ENCODE measurements at places on chromosomes 7 and 10.

DNA sequence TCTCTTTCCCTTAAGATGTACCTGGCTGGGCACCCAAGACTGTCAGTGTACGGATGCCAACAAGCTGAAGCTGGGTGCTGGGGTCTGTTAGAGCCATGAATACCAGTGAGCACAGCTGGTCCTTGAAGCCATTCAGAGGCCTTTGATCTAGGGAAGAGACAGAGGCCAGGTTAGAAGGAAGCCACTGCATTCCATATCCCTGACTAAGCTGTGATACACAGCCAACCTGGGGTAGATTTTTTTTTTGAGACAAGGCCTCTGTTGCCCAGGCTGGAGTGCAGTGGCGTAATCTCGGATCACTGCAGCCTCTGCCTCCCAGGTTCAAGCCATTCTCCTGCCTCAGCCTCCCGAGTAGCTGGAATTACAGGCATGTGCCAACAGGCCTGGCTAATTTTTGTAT is 20.8 kb downstream of the ZDHHC16 start:
- no peak for DNase-seq

- DNase-seq, result no peak
Observed at GRCh38 chr10:18861382-18861781, 187.2 kb upstream of the MALRD1 start.

DNA sequence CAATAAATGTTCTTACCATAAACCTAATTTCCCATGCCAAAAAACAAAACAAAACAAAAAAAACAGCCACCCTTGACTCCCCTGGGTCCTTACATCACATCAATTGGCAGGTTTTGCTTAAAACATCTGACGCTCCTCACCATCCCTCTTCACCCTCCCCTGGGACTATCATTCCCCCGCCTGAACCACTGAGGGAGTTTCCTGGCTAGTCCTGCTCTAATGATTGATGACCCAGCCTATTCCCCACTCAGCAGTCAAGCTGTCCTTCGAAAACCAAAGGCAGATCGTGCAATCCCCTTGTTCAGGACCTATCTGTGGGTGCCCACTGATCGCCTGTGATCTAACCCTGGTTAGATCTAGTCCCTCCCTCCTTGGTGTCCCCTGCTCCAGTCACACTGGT is 11.2 kb upstream of the FRMPD2 start:
- no peak for DNase-seq

DNA sequence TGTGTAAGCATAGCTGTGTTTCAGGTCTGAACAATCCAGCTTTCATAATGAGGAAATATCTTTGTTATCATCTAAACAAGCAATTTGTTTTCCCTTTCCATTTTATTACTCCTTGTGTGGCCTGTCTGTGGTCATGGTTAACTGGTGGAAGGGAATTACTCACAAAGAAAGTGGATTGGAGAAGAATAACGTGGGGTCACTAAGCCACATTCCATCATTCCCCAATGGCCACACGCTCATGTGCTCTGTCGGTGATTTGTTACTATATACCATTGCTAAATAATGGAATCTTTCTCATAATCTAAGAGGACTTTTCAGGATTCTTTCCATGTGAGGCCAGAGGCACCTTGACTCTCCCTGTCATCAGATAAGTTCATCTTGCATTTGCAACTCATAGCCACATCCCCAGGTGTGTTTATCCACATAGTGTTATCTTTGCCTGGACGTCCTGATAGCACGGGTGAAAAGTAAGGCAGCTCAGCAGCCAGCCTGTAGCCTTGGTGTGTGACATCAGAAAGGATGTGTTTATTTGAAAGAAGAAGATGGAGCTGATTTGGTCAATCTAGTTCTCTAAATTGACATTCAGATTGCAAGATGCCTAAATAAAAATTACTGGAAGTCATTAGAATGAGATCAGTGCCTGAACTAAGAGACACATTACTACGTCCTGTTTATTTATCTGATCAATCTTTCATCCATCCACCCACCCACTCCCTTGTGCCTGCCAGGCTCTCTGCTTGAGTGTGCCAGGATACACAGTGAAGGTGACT is 128.9 kb downstream of the CELF2 start:
- no peak for DNase-seq

DNA sequence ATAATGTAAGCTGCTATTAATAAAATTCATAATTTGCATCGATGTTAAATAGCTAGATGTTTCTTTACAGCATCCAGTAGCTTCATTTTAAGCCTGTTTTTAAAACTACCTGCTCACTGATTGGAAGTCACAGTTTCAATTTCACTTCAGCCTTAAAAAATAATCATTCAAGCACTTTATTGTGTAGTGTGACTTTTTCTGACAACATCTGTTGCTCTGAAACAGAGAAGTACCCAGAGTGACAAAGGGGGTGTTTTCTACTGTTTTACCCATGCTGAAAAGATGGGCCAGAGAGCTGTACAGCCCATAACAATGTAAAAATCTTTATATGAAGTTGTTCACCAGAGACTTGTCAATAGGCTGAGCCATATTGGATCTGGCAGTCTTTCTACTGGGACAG is 437.2 kb downstream of the MDFIC start:
- no peak for DNase-seq

- DNase-seq, result no peak
Observed at GRCh38 chr7:87057210-87057609, 2.2 kb downstream of the ELAPOR2 start.

DNA sequence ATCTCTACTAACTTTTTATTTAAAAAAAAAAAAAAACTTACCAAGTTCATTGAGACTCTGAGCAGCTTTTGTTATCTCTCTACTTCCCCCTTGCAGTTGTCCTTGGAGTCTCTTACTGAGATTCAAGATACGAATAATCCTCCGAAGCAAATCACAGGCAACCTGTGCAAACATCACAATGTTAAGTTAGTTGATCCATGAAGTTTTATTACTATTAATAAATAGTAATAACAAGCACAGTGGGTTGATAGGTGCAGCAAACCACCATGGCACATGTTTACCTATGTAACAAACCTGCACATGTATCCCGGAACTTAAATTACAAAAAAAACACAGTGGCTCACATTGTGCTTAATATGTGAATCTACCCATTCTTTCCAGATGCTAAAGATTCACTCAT is 36.5 kb downstream of the COG5 start:
- DNase-seq, result no peak

- DNase-seq, result no peak
Observed at GRCh38 chr10:43045631-43046287, 31.1 kb upstream of the RET start.

DNA sequence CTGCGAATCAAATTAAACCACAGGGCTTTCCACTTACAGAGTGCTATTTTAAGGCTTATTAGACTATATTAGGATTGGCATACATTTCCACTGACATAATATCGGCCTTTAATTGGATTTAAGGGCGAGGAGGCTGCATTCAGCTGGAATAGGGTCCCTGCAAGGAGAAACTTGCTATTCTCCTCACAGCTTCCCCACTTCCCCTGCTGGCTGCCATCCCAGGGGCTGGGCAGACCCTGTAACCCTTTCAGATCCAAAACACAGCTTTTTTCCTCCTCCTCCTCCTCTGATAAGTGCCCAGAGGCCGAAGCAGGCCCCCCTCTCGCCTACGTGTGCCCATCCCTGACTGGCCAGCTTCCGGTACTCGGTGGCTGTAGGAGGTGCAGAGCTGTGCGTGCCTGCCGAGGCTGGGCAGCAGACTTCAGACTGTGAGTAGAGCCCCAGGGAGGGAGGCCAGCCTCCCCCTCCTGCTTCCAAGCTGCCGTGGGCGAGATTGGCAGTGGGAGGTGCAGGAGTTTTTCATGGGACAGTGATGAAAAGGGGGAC is 224.2 kb downstream of the PLXNA4 start:
- no peak for DNase-seq

- no peak for DNase-seq
Observed at GRCh38 chr7:123998921-123999320, 33.9 kb downstream of the TMEM229A start.

- no peak for DNase-seq
Observed at GRCh38 chr7:68807666-68808065, 790.6 kb upstream of the AUTS2 start.

- DNase-seq, result no peak
Observed at GRCh38 chr10:90352288-90352687, 505.6 kb downstream of the HTR7 start.

DNA sequence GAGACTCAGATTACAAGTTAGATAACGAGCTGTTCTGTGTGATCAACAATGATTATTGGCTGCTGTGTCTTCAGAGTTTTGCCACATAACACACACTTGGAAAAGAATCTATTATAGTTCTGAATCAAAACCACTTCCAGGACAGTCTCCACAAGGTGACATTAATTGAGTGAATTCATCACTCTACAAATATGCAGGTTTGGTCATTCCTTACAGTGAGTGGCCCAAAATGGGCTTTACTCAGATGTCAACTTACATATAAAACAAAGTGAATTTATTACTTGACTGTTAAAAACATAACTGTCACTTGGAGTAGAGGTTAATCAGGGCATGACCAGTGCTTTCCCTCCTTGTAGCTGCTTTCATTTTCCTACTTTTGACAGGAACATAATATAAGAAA is 984.3 kb downstream of the REEP3 start:
- no peak for DNase-seq

- no peak for DNase-seq
Observed at GRCh38 chr10:77190291-77190690, 447.3 kb downstream of the KCNMA1 start.

DNA sequence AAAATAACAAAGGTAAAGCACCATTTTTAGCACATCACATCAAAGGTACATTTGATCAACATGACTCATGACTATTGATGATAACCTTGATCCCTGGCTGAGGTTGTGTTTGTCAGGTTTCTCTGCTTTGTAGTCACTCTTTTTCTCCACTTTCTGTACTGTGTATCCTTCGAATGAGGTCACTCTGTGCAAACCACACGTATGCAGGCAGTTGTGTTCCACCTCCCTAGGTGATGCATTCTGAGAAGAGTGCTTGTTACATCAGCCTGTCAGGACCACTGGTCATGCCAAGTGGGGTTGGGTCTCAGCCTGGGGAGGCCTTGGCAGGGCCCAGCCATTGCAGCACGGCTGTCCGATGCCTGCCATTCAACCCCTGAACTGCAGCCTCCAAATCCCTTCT is 62.8 kb upstream of the GJD4 start:
- DNase-seq, result no peak

- DNase-seq, result no peak
Observed at GRCh38 chr10:76190634-76191270, 759.3 kb downstream of the LRMDA start.

DNA sequence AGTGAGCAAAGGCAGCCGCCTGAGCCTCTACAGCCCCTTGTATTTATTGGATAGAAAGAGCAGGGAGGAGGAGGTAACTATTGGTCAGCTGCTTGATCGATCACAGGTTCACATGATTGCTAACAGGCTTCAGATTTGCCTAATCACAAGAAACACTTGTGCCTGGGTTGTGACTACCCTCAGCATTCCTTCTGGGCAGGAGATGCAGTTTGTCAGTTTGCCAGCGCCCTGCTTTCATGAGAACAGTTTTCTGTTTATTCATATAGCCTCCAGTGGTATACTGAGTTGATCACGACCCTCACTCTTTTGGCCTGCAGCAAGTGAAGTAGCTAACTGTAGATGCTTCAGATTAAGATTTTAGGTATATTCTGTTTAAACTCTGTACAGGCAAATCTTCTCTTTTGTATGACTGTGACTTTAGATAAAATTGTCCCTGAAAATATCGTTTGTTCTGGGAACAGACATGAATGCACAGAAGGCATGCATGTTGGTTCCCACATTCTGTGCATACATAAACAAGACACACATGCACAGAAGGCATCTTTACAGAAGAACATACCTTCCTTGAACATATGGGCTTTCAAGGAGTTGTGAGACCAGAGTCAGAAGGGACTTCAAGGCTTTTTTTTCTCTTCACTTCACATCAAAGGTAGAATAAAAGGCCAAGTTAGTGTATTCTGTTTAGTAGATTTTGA is 422.4 kb upstream of the STEAP1 start:
- no peak for DNase-seq

GRCh38 chr10:34647160-34647559 is 167.9 kb downstream of the PARD3 start:
- DNase-seq, result no peak

DNA sequence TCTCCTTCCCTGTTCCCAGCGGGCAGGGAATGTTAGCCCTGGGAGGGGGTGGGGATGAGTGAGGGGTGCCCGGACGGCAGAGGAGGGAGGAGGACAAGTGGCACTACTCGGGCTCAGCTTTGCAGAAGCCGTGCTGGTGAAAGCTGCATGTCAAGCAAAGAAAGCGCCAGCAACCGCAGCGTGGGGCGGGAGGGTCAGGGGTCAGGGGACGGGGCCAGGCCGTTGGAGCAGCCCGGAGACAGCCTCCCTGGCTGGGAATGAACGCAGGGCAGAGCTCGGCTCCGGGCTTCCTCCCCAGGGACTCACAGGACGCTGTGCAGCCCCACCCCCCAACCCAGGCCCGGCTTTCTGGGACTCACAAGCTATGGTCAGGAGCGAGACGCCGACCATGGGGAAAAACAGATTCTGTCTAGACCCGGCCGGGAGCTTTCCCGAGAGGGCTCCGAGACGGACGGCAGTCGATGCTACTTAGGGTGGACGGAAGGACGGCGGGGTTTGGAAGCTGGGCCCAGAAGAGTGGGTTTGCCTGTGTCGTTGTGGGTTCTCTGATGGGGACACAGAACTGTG is 113.4 kb downstream of the VIPR2 start:
- peak; percentile 6 for DNase-seq

DNA sequence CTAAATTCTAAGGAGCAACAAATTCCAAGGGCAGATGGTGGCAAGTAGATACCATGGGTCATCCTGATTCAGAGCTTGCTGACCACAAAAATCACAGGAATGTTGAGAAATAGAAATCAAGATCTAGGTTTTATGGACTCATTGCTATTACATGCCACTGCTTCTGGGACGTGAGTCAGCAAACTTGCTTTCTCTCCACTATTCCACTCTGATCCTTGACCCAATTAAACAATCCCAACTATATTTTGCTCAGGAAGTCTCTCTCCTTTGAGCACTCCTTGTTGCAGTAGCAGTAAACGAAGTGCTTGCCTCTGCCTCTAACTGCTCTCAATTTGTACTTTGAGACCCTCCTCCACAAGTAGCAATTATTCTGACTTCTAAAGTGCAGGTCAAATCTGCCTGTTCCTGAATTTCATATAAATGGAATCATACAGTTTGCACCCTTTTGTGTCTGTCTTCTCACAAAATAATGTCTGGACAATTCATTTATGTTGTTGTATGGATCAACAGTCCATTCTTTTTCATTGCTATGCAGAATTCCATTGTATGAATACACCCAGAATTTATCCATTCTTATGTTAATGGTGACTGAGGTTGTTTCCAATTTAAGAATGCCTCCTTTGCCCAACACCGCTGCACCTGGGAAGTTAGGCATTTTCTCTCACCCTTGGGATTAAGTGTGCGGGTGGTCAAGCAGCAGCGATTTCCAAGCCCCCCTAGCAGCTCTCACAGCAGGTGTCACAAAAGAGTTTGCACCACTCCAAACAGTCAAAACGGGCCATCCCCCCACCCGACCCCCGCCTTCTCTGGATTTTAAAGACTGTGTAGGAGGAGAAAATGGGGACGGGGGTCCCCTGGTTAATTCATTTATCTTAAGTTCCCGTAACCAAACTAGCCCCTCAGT is 35.9 kb downstream of the ACSM6 start:
- DNase-seq, result no peak

DNA sequence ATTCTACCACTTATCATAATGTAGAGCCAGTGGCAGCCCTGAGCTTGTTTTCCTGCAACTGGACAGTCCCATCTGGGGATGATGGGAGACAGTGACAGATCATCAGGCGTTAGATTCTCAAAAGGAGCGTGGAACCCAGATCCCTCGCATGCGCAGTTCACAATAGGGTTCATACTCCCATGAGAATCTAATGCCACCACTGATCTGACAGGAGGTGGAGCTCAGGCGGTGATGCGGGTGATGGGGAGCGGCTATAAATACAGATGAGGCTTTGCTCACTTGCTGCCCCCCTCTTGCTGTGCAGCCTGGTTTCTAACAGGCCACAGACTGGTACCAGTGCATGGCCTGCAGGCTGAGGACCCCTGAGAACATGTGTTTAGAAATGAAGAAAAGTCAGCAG is 260.1 kb downstream of the CAMK1D start:
- DNase-seq, result no peak

All from CD4-positive, alpha-beta T cell treated with Interleukin-4 for 1 hour (primary cell).